Dermis blood vessel endothelial cell (primary cell): ENCODE measurements at places on chromosomes 16 and 17. TPM values are rescaled to one million over a fixed set of nuclear protein-coding genes. Genes with fewer than 3 reads are reported as not detected.

- no peak for DNase-seq
Measured at GRCh38 chr17:82804442-82805191, 35.2 kb downstream of the ZNF750 start.

Gene SLFN12L
- total RNA-seq, result under 0.01 and 0.05 TPM in 2 replicates

Gene INPP5K
- 74.7 and 88.0 TPM in 2 replicates for total RNA-seq

Gene DNAI2
- total RNA-seq, result not detected in 2 replicates

GRCh38 chr17:48551596-48552465, 6.9 kb upstream of the HOXB2 start:
- no peak for DNase-seq
